ENCODE measurements at places on chromosomes 5 and 9. TPM values are rescaled to one million over a fixed set of nuclear protein-coding genes. Genes with fewer than 3 reads are reported as not detected.

The AGXT2 gene
- total RNA-seq: 0.17 TPM

The PITX1 gene
- 12.6 TPM for total RNA-seq

The NPDC1 gene
- 22.1 TPM for total RNA-seq

The FOXD4 gene
- total RNA-seq: 0.17 TPM

The PCDHB14 gene
- 1.2 TPM for total RNA-seq

The SLC6A18 gene
- not detected for total RNA-seq

The TCF7 gene
- 7.1 TPM for total RNA-seq

The FGFR4 gene
- total RNA-seq: 20.1 TPM

The GABRG2 gene
- total RNA-seq: not detected

The PDCD1LG2 gene
- 5.3 TPM for total RNA-seq

The NPR3 gene
- total RNA-seq: 82.2 TPM

The OR1J2 gene
- total RNA-seq: not detected

The ITGA2 gene
- 24.5 TPM for total RNA-seq

The INSYN2B gene
- 14.6 TPM for total RNA-seq

The TLX3 gene
- total RNA-seq: not detected

The ARHGAP26 gene
- 12.1 TPM for total RNA-seq

The FBP2 gene
- total RNA-seq: not detected

The ADGRD2 gene
- total RNA-seq: not detected

The CDX1 gene
- total RNA-seq: 0.17 TPM

The GKAP1 gene
- 0.66 TPM for total RNA-seq

The C9orf50 gene
- total RNA-seq: 0.44 TPM

The SLC1A1 gene
- total RNA-seq: 7.7 TPM

The BHMT2 gene
- total RNA-seq: 6.4 TPM

The SPATA31D4 gene
- total RNA-seq: not detected

The WDR31 gene
- 4.0 TPM for total RNA-seq

The PCDHGB3 gene
- 7.1 TPM for total RNA-seq

The SPATA31A3 gene
- not detected for total RNA-seq

The STC2 gene
- total RNA-seq: 113 TPM
